ENCODE measurements at places on chromosomes 4 and X.
A peak's percentile ranks its signal among the peaks of the same experiment; 100 is the strongest.

- DNase-seq = no peak
Measured at GRCh38 chrX:87299563-87300160, 217.9 kb upstream of the KLHL4 start.

DNA sequence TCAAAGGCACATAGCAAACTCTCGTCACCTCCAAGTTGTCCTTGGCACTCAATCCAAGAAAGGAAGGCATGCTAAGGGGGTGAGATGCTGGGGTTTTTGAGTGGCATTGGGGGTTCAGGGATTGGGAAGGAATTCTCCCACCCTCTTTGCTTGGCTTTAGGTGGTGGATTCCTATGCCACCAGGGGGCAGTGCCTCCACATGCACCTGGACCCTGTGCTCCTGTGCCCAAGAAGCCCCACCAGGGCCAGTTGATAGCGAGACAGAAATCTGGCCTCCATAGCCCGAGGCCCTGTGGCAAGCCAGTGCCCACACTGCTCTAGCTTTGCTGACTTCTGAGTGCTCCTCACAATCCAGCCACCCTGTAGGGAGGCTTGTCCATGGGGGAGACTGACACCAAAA, 2.0 kb upstream of the FATE1 start:
- DNase-seq = peak; percentile 0

- DNase-seq = no peak
Measured at GRCh38 chr4:96193061-96193460, 353.2 kb downstream of the PDHA2 start.

DNA sequence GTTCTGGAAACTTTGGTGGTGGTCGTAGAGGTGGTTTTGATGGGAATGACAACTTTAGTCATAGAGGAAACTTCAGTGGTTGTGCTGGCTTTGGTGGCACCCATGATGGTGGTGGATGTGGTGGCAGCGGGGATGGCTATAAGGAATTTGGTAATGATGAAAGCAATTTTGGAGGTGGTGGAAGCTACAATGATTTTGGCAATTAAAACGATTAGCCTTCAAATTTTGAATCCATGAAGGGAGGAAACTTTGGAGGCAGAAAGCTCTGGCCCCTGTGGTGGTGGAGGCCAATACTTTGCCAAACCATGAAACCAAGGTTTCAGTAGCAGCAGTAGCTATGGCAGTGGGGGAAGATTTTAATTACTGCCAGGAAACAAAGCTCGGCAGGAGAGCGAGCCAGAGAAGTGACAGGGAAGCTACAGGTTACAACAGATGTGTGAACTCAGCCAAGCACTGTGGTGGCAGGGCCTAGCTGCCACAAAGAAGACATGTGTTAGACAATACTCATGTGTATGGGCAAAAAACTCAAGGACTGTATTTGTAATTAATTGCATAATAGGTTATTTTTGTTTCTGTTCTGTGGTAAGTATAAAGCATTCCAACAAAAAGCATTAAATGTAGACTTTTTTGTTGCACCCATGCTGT, 23.2 kb upstream of the SOD3 start:
- DNase-seq = no peak

- DNase-seq = no peak
Measured at GRCh38 chr4:182768838-182769237, 148.3 kb downstream of the DCTD start.

- DNase-seq = peak; percentile 31
Measured at GRCh38 chrX:41180194-41180908, 95.1 kb downstream of the USP9X start.

DNA sequence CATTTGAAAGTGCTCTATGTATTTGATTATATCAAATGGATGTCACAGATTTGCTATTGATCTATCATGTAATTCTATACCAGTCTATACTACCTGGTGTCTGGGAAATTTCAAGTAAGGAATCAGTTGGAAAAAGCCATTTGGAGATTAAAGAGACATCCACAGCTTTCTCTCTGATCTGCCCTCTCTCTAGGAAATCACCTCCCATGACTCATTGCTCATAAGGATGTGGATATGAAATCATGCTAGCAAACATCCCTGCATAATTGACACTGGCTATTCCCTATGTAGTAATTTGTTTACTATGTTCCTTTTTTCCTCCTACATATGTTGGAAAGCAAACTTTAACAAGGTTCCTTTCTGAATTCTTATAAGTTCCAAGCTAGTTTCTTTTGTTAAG, 94.3 kb downstream of the TEX13A start:
- no peak for DNase-seq

- no peak for DNase-seq
Measured at GRCh38 chr4:99104153-99104552, 15.6 kb upstream of the ADH5 start.

GRCh38 chrX:151536571-151536970, 26.9 kb upstream of the PASD1 start:
- DNase-seq = no peak

- peak; percentile 9 for DNase-seq
Measured at GRCh38 chrX:3638280-3638873, 75.1 kb downstream of the PRKX start.
